ENCODE measurements at places on chromosomes 2 and 18.

DNA sequence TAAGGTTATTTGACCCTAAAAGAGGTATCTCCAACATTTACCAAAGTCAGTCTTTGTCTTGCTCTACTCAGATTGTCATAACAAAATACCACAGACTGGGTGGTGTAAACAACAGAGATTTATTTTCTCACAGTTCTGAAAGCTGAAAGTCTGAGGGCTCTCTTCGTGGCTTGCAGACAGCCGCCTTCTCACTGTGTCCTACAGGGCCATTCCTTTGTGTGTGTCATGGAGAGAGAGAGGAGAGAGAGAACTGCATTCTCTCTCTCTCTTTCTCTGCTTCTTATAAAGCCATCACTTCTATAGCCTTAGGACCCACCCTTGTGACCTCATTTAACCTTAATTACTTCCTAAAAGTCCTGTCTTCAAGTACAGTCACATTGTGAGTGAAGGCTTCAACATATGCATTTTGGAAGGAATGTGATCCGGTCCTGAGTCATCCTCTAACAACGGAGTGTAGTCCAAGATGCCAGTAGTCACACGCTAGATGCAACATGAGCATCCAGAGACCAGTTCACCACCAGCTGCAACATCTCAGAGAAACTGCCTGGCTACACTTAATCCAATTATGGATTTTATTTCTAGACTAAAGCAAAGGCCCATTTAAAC lies 130.2 kb downstream of the CD226 start:
- ATAC-seq: peak; percentile 96

GRCh38 chr2:227703280-227703732 lies 14.5 kb downstream of the SLC19A3 start:
- no peak for ATAC-seq

DNA sequence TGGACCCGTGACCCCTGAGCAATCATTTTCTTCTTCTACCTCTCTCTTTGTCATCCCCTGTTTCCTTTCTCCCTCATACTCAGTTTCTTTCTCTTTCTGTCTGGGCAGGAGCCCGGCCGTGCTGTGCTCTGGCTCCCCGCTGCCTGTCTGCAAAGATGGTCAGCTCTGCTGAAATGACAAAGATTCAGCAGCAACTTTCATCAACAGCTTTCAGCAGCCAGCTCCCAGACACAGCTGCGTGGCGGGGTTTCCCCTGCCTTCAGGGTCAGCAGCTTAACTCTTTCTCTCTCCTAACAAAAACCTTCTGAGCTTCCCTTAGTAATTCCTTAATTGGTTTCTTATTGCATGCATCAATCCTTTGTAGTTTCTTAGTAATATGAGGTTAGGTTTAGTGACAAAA lies 1234.4 kb downstream of the CNTNAP5 start:
- no peak for ATAC-seq

DNA sequence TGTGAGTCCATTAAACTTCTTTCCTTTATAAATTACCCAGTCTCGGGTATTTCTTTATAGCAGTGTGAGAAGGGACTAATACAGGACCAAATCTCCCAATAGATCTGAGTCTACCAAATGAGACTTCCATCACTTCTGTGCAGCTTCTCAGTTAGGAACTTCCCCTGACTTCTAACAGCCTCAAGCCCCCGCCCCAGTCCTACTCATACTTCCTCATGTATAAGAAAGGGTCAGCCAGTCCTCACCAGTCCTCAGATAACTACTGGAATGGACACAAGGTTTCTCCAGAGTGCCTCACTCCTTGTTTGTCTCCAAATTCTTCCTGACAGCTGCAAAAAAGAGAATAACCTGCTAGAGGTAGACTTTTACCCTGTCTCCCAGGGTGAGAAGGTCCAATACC lies 19.5 kb downstream of the TTC32 start:
- no peak for ATAC-seq

DNA sequence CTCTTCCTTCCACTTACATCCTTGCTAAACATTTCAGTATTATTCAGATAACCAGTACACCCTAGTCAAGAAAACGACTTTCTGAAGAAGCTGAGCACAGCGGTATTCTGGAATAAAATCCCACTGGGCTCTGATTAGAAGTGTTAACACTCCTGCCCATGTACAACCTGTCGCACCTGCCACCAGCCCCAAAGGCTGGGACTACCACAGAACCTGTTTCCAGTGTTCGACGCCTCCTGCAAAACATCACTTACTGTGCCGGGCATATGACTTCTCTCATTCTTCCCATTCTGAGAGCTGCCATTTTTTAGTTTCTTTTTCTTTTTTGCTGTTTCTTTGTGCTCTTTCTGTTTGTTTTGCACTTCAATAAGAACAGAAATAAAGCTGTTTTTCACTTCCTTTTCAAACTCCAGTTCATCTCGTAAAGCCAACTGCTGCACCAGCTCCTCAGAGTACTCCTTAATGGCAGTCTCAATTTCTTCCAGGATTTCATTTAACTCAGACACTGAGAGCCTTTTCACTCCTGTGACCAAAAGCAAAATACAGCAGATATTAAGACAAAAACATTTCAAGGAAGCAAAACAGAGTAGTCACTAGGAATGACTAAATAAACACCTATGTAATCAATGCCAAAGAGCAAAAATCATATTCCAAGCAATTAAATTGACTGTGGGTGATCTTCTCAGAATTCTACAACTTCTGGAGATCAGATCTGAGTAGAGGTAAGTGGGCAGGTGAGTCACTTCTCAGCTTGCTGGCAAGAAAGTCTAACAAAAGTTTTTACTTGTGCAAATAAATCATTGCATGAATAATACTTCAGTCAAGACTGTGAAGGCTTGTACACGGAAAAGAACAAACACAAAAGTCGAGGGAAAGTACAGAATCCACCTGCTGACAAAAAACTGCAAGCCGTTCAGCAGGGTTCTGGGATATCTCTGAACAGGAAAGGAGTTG lies 19.3 kb downstream of the FEZ2 start:
- no peak for ATAC-seq

GRCh38 chr2:64329848-64330247 lies 124.1 kb upstream of the LGALSL start:
- no peak for ATAC-seq

GRCh38 chr2:172182624-172183023 lies 79.9 kb upstream of the DLX2 start:
- ATAC-seq: no peak

DNA sequence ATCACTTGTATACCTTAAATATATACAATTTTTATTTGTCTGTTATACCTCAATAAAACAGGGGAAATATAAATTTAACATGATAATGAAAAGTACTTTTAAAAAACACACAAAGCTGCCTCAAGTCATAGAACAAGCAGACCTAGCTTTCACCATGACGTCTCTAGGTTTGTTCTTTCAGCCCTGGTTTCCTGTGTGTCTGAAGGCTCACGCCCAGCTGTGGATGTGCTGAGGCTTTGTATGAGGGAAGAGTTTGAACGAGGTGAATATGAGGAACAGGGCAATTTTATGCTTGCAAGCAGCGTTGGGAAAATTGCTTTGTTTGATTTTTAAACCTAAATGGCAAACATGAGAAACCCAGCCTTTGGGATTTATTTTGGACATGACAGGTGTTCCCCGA lies 15.3 kb downstream of the SH3RF3 start:
- no peak for ATAC-seq

GRCh38 chr2:121147766-121148165 lies 137.2 kb downstream of the TFCP2L1 start:
- ATAC-seq: no peak

GRCh38 chr2:96116879-96117533 lies 635 bp upstream of the ADRA2B start:
- ATAC-seq: peak; percentile 92

DNA sequence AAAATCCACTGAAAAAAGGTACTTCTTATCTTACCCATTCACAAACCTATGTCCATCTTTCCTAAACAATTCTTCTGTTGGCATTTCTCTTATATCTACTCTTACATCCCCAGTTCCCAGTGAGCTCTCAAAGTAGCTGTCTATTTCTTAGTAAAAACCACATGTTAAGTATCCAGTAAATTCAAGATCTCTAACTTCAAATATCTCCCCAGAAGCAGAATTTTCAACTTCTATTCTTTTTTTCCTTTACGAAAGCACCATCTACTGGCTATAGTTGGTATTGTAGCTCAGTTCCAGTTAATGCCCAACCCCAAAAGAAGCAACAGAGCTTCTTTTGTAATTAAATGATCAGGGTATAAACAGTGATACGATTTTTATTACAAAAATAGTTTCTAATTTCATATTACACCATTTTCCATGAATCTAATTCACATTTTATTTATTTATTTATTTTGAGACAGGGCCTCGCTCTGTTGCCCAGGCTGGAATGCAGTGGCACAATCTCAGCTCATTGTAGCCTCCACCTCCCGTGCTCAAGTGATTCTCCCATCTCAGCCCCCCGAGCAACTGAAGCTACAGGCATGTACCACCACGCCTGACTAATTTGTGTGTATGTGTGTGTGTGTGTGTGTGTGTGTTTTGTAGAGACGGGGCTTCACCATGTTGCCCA lies 28.5 kb downstream of the HRH4 start:
- peak; percentile 58 for ATAC-seq

- ATAC-seq: no peak
These were observed 63.3 kb upstream of the TMEM182 start for GRCh38 chr2:102698369-102699111.

- peak; percentile 34 for ATAC-seq
These were observed 61.6 kb downstream of the COL6A3 start for GRCh38 chr2:237352279-237352845.

GRCh38 chr2:166381-166780 lies 97.5 kb downstream of the SH3YL1 start:
- ATAC-seq: no peak

DNA sequence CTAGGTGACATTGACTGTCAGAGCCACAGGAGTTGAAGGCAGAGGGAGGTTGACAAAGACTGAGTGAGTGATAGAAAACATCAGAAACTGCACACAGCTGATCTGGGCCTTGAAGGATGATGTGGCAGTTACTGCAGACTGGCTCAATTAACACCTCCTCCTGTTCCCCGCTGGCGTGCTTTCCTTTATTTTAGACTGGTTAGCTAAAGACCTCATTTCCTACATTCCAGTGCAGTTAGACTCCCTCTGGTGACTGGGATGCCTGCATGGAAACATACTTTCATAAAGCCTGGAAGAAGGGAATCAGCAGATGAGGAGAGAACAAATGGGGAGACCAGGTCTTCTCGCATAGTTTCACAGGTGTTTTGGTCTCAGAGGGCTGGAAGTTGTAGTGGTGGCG lies 7.1 kb downstream of the TPGS2 start:
- no peak for ATAC-seq

DNA sequence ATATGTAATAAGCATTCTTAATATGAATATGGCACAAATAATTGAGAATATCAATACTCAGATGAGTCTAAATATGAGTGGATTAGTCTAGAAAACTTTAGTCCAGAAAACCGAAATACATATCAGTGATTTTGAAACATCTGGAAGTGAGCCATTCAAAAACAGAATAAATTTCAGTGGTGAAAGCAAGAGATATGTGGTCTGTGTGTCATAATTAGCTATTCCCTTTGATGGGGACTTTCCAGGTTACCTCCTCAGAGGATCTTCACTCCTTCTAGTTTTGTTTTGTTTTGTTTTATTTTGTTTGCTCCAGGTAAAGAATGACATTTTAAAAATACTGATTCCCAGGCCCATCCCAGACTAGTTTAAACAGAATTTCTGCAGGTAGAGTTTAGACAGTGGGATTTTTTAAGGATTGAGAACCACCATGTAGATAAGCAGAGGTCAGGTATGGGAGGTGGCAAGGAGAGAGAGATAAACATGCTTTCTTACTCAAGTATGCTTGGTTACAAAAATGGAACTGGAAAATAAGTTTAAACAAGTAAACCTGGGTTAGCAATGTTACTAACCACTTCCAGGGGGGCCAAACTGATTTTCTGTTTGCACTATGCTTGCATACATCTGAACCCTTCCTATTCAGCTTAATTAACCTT lies 70.7 kb downstream of the NABP1 start:
- ATAC-seq: no peak

DNA sequence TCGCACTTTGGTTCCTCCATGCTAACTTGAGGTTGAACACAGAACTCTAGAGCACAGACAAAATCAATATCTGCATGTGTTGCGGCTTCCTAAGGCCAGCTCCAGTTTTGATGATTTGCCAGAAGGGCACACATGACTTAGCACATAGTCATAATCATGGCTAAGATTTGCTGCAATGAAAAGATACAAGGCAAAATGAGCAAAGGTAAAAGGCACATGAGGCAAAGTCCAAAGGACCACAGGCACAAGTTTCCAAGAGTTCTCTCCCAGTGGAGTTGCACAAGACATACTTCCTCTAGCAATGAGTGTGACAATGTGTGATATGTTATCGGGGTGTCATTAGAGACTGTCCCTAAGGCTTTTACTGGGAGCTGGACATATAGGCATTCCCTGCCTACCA lies 24.2 kb upstream of the CXXC1 start:
- no peak for ATAC-seq

- no peak for ATAC-seq
These were observed 2.1 kb upstream of the SIX3 start for GRCh38 chr2:44939106-44940048.

GRCh38 chr2:111667542-111668273 lies 216.3 kb downstream of the ANAPC1 start:
- peak; percentile 99 for ATAC-seq

GRCh38 chr2:164275659-164276058 lies 345.6 kb downstream of the GRB14 start:
- no peak for ATAC-seq

DNA sequence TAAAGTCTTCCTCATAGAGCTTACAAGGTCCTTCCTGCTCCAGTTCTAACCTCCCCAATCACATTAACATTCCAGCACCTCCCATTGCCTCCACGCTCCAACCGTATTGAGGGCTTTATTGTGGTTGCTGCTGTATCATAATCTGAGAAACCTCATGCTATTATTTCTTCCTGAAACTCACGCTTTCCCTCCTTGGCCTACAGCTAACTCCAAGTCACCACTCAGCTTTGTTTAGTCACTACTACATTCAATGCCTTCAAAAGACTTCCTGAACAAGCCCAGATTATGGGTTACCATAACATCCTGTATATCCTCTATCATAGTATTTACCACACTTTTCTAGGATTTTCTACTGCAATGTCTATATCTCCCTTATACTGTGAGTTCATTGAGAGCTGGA lies 230.4 kb downstream of the IKZF2 start:
- ATAC-seq: no peak

DNA sequence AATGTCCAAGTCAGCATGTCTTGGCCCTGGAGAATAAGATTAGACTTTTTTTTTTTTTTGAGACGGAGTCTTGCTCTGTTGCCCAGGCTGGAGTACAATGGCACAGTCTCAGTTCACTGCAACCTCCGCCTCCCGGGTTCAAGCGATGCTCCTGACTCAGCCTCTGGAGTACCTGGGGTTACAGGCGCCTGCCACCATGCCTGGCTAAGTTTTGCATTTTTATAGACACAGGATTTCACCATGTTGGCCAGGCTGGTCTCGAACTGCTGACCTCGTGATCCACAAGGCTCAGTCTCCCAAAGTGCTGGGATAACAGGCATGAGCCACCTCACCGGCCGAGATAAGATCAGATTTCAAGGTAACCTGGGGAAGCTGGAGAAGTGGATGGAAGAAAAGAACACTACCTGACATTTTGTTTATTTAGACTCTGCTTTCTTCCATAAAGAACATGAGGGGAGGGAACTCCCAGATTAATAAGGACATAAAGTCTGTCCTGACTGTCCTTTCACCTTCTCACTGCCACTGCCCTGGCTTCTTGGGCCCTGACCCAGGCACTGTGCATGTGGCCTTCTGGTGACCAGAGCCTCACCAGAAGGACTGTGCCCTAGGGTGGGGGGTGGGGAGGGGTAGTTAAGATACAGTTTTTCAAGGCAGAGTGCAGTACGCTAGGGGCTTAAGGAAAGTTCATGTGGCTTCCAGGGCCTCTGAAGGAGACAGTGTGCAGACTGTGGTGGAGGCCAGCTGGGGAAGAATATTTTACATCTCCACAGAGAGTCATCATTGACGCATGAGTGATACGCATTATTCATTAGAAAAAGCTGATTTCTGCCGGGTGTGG lies 4.8 kb upstream of the IMPA2 start:
- no peak for ATAC-seq
